ENCODE measurements at places on chromosomes 6 and 20.
A peak's percentile ranks its signal among the peaks of the same experiment; 100 is the strongest.

DNA sequence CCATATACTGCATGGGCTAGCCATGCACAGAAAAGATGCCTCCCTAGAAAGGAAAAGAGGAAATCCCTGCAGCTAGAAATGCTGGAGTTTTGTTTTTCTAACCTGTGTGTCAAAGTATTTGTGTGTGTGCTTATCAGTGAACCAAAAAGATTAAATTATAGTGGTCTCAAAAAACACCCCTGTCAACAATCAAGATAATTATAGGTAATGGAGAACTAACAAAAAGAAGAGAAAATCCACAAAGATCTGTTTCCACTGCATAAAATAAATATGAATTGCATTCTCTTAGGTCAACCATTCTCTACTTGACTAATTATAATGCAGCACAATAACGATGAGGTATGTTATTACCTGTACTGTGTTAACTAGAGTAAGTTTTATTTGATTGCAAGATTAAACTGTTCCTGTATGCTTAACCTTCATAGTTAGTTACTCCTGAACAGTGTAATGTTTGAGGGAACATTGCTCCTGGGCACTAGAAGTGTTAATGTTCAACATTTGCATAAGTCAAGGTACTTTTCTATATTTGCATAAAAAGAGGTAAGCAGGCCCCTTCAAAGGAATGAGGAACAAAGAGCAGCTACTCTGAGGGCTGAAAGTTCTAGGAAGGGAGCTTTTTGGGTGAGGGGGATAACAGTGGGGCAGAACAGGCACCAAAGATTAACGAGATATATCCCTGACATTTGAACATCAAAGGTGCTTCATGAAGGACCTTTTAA, 212.1 kb downstream of the BTBD9 start:
- no peak for DNase-seq

DNA sequence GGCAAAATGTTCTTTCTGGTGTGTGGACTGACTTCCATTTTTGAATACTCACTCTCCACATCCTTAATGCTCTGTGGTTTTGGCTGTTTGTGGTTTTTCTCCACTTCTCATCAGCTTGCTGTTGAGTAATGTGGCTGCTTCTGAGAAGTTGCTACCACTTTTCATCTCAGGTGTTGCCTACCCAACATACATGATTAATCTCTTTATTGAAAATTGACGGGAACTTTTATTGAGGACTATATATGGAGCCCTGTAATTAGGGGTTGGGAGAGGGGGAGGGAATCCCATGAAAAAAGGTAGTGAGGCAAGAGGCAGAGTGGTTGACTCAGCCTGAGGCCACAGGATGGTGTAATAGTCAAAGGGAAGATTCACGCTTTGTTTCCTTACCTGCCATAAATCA, 17.6 kb downstream of the IL22RA2 start:
- DNase-seq = peak; percentile 51

DNA sequence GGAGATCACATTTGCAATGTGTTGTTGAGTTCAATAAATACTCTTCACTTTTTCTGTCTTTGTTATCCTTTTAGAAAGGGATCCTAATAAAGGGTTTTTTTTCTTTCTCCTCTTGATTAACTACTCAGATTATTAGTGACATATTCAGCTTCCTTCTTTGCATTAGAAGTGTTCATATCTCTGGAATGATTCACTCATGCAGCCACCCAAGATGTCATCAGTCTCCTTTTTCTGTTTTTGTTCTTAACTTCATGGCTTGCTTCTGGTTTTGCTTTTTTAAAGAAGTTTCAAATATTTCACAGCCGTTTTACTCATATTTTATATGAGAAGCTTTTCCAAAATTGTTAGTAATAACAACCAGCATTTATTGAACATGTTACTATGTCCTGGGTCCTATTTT, 187.6 kb downstream of the TMEM242 start:
- DNase-seq = no peak

GRCh38 chr6:80523010-80523409, 416.5 kb downstream of the BCKDHB start:
- DNase-seq = no peak

DNA sequence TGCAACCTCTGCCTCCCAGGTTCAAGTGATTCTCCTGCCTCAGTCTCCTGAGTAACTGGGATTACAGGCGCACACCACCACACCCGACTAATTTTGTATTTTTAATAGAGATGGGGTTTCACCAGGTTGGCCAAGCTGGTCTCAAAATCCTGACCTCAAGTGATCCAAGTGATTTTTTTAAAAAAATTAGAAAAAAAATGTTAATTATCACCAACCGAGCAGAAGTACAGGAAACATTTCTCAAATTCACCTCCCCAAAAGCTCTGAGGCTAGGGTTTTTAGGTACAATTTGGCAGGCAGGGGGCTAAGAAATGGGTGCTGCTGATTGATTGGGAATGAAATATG, 14.9 kb upstream of the SLC22A16 start:
- no peak for DNase-seq

GRCh38 chr20:23227976-23228375, 122.6 kb upstream of the NXT1 start:
- DNase-seq = no peak

DNA sequence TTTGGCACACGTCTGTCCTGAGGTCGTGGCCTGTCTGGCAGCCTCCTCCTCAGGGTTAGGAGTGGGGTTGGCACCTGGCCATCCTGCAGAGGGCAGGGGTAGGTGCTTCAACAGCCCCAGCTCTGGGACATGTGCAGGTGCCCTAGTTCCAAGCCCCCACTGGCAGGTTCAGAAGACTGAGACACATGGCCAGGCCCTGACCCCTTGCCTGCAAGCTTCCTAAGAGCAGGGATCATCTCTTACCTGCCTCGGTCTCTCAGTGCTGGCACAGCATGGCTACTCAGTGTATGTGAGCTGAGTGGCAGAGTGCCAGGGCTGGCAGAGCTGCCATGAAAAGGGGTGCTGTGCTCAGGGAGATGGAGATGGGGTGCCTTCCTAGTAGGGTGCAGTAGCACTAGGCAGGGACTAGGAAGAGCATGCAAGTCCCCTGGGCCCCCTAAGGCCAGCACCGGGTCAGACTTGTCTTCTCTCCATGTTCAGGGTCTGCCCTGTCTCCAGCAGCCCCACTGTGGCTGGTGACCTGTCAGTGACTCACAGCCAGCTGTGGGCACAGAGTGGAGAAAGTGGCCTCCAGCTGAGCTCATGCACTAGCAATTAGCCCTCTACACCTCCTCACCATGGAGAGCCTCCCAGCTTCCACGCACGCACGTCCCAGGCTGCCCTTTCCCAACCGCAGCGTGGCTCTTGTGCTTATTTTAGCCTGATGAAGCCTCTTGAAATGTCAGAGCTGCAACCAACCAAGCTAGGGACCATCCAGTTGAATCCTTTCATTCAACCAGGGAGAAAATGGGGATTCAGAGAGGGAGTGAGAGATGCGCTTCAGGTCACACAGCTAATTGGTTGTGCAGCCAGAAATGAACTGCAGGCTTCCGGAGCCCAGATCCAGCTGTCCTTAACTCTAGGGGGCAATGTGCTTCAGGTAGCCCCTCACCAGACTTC, 116.6 kb downstream of the MRPL14 start:
- peak; percentile 16 for DNase-seq

DNA sequence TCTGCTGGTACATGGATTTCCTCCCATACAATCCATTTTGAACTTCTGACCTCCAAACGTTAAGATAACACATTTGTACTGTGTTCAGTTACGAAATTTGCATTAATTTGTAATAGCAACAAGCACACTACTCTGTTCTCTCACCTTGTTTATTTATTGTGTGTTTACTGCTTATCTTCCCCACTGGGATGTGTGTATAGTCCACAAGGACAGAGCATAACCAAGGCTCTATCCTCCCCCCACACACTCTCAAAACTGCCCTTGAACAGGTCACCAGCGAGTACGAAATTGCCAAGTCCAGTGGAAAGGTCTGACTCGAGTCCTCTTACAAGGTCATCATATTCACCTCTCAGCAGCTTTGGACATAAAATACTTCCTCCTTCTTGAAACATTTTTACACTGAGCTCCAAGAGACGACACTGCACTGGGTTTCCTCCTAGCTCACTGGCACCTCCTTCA, 18.6 kb downstream of the ADTRP start:
- no peak for DNase-seq

DNA sequence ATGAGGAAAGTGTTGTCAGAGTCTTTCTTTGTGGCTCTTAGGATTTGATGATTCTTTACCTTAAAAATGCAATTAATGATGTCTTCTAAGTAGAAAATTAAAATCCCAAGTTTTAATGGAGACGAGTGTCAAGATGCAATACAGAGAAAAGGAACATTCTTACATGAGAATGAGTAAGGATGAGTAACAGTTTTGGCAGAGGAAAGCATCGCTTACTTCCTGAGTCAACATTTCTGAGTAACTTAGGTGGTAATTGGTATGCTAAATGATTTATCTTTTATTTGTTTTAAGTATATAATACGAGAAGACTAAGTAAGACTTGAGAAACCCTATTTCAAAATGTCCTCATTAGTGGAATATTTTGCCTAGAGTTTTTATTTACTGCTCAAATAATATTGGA, 101.3 kb downstream of the RTN4IP1 start:
- no peak for DNase-seq

- no peak for DNase-seq
Observed at GRCh38 chr6:142518126-142518525, 216.3 kb downstream of the ADGRG6 start.

- DNase-seq = no peak
Observed at GRCh38 chr20:45611054-45611453, 18.5 kb upstream of the WFDC10A start.

DNA sequence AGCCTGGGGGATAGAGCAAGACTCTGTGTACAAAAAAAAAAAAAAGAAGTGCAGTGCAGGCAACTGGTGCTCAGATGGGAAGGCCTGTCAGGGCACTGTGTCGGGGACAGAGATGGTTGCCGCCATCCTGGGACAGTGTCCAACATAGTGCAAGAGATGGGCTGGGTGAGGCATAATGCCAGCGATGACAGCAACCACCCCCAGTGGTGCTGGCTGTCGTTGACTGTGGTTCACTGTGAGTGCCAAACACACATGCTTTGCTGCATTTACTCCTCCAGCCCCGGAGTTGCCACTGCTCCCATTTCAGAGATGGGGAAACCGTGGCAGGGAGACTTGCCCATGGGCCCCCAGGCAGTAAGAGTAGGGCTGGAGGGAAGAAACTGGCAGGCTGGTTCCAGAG, 5.2 kb upstream of the C20orf203 start:
- no peak for DNase-seq

DNA sequence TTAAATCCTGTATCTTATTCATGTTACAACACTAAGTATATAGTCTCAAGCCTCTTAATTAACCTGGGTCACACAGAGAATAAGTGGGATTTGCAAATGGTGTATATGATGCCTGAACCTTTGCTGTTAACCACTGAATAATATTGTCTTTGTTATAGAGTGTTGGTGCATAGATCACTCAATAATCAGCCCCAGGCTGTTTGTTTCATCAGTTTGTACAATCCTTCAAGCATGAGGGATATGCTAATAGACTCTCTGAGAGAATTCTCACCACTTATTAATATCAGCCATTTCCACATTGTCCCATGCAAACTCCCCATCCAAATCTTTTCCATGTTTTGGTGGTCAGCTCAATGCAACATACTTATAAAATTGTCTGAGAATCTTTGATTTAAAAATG, 21.7 kb downstream of the OR2B6 start:
- DNase-seq = no peak

GRCh38 chr6:109165392-109165974, 70.2 kb downstream of the CEP57L1 start:
- no peak for DNase-seq

GRCh38 chr20:42775866-42776265, 413.8 kb downstream of the PTPRT start:
- DNase-seq = no peak

- DNase-seq = no peak
Observed at GRCh38 chr20:17391127-17391771, 139.9 kb downstream of the BFSP1 start.

DNA sequence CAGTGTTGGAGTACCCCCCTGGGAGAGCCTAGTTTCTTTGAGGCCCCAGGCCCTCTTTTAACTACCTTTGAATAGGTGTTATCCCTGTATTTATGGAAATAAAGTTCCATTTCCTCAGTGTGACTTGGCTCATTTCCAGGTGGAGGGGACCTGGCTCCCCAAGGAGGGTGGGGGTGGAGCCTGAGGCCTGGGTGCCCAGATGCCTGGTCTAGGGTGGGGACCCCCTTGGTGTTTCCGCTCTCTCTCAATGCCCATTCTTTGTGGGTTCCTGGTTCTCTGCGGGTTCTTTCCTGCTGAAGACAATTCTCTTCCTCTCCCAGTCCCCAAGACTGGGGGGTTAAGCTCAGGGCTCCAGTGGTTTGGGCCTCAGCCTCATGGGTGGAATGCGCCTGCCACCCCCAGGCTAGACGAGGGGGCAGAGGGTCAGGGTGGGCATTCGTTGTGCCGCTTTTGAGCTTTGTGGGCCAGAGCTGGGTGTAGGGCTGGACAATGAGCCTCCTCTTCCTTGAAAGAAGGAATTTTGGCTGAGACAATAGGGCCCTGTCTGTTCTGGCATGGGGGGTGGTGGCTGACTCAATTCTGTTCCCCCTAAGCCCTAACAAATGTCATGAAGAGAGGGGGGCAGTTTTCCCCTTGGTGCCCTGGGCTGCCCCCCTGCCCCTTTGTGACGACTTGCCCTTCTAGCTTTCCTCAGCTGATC, 686 bp upstream of the EGFL8 start:
- no peak for DNase-seq

Data from activated naive CD4-positive, alpha-beta T cell treated with anti-CD3 and anti-CD28 coated beads, Interleukin-2, amount 10 ng/mL, durations not matched to agents 7 days and 5 days (primary cell).